ENCODE measurements at places on chromosomes 3 and 15.

GRCh38 chr3:197021231-197021630 lies 8.4 kb downstream of the MELTF start:
- DNase-seq = no peak

- no peak for DNase-seq
These were observed 17.6 kb downstream of the IFT80 start for GRCh38 chr3:160381470-160381869.

GRCh38 chr3:162605651-162606204 lies 1109.1 kb downstream of the OTOL1 start:
- no peak for DNase-seq

GRCh38 chr15:91694131-91694830 lies 159.2 kb upstream of the SLCO3A1 start:
- DNase-seq = no peak

GRCh38 chr3:148026009-148026588 lies 616.9 kb downstream of the ZIC1 start:
- DNase-seq = no peak

Data from dermis blood vessel endothelial cell (primary cell).